ENCODE measurements at places on chromosomes 3 and 15.

GRCh38 chr3:28950614-28951013, 330.3 kb upstream of the RBMS3 start:
- DNase-seq = no peak

DNA sequence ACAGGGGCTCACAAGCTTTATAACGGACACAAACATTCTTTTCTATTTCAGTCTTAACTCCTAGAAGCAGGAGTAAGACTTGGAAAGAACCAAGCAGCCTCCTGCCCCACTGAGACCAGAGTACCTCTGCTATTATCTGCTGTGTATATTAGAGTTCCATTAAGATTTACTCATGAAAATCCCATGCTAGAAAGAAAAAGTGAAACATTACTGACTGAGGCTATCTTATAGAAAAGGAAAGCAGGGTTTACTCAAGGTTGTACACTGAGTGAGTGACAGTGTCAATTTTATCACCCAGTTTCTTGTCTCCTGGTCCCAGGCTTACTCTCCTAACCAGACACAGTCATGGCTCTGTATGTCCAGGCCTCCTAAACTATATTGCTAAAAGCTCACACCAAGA, 97.9 kb upstream of the SOX2 start:
- no peak for DNase-seq

GRCh38 chr3:18223974-18224373, 201.2 kb downstream of the SATB1 start:
- no peak for DNase-seq

GRCh38 chr3:79056498-79056897, 711.3 kb downstream of the ROBO1 start:
- no peak for DNase-seq

DNA sequence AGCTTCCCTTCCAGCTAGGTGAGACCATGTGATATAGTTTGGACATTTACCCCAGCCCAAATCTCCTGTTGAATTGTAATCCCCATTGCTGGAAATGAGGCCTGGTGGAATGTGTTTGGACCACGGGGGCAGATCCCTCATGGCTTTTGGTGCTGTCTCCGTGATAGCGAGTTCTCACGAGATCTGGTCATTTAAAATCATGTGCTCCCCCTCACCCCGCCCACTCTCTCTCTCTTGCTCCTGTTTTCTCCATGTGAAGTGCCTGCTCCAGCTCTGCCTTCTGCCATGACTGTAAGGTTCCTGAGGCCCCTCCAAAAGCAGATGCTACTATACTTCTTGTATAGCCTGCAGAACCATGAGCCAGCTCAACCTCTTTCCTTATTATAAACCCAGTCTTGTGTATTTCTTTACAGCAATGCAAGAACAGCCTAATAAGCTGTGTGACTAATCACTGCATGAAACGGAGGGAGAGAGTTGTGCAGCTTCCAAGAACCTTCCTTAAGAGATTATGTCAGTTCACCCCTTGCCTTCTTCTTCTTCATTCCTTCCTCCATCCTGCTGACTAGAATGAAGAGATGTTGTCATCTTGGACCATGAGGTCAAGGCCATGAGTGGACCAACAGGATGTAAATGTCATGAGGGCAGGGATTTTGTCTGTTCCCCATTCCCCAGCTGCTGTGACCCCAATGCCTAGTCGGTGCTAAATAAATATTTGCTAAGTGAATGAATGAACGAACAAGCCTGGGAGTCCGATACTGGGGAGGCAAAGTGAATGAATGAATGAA, 91.0 kb downstream of the CPN2 start:
- peak; percentile 21 for DNase-seq

GRCh38 chr3:154884952-154885351, 195.2 kb upstream of the MME start:
- DNase-seq = no peak

- no peak for DNase-seq
Observed at GRCh38 chr3:175274474-175275218, 415.5 kb downstream of the NAALADL2 start.

DNA sequence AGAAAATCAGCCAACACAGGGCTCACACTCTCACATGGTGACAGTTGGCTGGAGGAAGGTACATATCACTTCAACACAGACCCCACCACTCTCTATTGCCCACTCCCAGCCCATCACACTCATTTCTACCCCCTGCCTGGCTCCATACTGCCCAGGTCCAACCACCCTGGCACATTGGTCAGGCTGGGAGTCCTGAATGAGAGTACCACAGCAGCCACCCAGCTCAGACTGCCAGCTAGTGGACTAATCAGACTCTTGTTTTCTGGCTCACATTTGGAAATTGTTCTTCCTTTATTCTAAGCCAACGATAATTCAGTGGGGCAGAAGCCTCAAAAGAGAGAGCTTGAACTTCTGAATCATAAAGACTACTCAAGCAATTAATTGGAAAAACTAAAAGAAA, 20.0 kb downstream of the MRPL46 start:
- DNase-seq = no peak
